Stimulated activated naive CD4-positive, alpha-beta T cell (primary cell): ENCODE measurements at places on chromosomes 4 and X.

GRCh38 chr4:65033899-65034298, 624.6 kb upstream of the TECRL start:
- no peak for DNase-seq

DNA sequence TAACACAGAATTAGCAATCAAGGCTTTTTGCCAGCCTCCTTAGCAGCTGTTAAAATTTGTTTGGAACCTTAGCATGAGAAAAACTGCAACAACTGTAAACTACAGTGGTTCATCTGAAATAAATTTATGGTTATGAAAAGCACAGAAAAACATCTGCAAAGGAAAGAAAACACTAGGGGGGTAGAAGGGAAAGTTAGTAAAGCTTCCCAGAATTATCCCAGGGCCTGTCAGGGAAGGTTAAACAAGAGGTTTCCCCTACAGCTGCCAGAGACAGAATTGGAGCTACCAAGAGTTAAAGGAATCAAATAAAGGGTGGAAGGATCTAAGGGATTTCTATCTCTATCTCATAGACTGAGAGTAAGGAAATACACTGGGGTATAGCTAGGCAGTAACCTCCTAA, 234.7 kb upstream of the DIAPH2 start:
- no peak for DNase-seq

- DNase-seq = no peak
These were observed 67.9 kb upstream of the CAPN6 start for GRCh38 chrX:111338095-111338698.

- DNase-seq = no peak
These were observed 174.5 kb upstream of the DKK2 start for GRCh38 chr4:107210450-107211239.

DNA sequence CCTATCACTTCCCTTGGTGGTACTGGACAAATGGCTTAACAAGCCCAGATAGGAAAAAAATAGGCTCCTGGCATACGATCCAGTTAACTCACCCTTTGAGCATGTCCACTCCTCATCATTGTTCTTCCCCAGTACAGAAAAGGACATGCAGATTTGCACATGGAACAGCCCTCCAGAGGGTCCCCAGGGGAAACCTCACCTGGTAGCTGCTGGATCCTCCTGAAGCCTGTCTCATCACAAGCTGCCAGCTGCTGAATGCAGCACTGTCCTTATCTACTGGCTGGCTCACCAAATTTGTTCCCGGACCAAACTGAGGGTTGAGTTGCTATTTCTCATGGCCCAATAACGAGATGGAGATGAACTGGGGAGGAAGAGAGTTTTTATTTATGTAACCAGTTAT, 49.4 kb downstream of the SERTM2 start:
- DNase-seq = no peak

DNA sequence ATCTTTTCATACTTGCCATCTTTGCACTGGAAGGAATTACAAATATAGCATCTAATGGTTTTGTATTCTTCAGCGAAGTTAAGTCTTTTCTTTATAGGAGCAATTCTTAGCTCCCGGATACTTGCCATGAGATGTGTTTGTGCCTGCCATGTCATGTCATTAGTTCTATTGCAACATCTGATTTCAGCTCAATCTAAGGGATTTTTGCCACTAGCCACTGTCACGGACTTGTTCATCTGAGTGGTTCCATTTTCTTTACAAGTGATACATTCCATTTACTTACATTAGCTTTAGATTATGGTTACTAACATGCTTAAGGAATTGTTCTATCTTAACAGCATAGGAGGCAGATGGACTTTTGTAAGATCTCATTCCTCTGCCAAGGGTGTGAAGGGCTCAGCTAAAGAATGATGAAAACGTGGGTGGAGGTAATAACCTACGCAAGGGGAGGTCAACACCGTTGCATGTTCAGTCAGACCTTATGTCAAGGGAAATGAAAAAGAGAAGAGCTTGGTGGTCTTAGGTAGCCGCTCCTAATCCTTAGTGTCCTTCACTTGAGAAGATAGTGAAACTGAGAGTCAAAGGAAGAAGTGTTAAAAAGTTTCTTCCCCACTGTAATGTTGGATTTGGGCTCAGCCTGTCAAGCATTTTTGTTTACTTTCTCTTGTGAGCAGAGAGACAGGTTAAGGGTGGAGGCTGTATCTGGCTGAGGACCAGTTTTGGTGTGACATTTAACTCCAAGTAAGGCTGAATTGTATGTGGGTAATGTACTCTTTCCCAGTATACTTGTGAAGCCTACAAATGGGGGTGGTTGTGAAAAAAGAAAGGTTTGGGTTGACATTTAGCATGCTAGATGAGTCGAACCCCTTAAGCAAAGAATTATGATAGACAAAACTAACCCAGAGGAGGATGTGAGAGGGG, 3.6 kb upstream of the KLHL2 start:
- no peak for DNase-seq

DNA sequence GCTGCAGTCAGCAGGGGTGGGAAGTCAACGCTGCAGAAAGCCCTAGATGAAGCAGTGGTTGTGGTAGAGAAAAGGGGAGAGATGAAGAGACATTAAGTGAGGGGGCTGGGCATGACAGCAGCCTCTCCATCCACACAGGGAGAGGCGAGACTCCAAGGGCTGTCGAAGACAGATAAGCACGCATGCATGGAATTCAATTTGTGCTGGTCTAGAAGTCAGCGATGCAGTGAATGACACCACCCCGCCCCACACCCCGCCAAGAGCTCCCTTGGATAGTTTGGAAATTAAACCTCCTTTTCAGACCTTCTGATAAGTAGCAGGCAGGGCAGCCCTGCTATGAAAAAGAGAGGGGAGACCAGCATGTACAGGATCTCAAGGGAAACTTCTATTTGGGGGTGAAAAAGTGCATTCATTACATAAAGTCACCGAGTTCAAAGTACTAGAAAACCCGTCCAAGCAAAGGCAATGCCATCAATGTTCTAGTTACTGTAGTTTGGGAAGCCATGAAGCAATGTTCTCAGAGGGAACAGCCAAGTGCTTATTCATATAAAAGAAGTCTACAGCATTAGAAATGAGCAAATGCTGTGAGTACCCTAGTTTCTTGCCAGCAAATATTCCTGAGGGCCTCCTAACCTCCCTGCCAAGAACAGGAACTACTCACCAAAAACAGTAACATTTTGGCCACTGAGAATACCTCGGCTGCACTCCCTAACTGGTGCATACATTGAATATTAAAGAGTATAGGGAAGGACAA, 152.3 kb upstream of the ANXA10 start:
- no peak for DNase-seq

DNA sequence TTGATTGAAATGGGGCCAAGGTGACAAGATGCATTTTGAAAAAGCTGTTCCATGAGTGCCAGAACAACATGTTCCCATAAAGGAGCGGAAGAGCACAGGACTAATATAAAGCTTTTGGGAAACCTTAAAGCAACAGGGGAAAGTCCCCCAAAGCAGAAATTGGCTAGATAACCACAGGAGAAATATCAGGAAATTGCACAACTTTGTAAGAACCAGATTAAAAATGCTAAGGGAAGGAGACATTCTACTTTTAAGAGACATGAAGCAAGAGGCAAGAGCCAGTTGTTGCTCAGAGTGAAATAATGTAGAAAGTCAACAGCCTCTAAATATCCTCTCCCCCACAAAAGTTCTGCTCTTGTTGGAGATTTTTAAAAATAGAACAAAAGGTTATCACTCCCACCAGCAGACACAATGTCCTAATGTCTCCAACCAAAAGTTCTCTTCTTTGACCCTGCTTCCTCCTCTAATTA, 85.2 kb upstream of the LNX1 start:
- DNase-seq = no peak

DNA sequence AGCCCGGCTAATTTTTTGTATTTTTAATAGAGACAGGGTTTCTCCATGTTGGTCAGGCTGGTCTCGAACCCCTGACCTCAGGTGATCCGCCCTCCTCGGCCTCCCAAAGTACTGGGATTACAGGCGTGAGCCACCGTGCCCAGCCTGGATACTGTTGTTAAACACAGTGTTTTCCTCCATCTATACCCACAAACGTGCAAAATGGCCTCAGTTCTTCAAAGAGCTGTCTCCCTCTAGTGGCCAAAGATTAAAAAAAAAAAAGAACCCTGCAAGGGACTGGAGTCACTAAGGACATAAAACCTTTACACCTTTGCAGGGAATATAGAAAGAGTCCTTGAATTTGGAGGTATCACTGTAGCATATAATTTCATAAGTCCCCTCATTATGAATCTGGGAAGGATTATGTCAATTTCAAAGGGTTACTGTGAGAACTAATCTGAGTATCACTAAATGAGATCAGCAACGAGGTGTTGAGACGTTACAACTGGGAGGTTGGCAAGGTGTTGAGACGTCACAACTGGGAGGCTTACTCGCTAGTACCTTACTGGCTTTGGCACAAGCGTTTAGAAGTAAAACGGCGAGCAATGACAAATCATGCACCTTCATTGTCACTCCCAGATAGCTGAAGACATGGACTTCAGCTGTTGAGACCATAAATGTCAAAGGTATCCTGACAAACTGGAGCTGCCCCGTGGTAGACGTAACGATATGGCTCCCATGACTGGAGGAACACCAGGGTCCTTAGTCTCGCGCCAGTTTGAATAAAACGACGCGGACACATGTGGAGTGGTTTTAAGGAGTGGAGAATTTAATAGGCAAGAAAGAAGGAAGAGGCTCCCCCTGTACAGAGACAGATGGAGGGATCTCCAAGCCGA, 33.4 kb upstream of the ENPP6 start:
- DNase-seq = no peak

DNA sequence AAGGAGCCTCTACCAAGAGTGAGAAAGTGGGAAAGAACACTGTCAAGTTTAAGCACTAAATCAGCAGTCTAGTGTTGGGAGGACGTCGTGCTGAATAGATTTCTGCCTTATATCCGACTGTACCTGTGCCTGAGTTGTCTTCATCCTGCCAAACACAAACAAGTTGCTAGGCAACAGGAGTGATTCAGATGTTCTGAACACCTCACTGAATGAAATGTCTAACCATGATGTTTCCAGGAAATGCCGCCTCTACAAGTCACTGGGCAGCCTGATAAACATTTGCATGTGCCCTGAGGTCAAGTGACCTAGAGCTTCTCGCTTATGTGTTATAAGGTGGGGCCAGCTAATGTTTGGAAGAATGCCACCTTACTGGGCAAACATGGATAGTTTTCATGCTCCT, 37.9 kb downstream of the SGMS2 start:
- DNase-seq = no peak

- DNase-seq = no peak
These were observed 177.1 kb upstream of the CENPE start for GRCh38 chr4:103375278-103375677.

GRCh38 chr4:187919966-187920365, 75.6 kb upstream of the ZFP42 start:
- DNase-seq = no peak

- no peak for DNase-seq
These were observed 21.2 kb downstream of the NSG1 start for GRCh38 chr4:4408132-4408523.

- no peak for DNase-seq
These were observed 241.4 kb upstream of the ANXA3 start for GRCh38 chr4:78310007-78310739.

- DNase-seq = no peak
These were observed 412.6 kb downstream of the IQCM start for GRCh38 chr4:149403081-149403480.

DNA sequence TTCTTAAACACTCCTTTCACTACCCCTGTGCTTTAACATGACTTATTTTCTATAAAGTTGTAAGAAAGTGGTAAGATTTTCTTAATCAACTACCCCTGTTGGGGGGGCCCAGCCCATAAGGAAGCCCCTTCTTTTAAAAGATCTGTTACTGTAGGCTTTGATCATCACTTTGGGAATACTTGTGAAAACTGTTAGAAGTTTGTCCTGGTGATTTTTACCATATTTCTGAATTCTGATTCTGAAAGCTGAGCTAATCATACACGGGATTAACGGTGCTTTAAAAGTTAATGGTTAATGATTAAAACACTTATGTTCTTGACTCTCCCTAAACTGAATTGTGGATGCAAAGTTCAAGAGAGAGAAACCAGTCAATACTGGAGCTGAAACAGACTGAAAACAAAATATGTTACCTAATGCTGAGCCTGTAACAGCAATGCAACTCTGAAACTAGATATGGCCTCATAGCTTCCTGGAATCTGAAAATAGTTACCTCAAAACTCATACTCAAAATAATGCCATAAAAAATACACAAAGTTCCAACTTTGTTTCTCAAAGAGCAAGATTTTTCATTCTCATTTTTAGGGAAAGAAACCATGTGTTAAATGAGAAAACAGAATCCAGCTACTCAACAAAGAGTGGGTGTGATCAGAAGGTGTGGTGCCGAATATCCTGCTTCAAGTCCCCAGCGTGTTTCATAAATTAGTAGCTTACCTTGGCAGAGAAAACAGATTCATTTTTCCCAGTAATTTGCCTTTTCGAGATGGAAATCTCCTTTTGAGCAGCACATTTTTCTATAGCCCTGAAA, 31.6 kb downstream of the ADH7 start:
- DNase-seq = no peak

DNA sequence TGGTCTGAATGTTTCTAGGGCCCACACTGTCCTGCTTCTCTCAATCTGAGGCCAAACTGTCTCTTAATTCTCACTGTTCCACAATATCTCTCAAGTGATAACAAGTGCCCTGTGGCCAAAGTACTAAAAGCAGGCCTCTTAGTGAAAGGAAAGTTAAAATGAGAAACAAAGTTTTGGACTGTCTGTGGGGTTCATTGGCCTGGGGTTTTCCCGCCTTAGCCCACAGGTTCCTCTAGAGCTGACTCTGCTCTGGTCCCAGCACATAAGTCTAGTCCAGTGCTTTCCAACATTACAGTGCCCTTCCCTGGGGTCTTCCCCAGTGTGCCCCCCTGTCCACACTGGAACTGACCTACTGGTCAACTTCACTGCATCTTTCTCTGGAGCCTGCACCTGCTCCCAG, 6.3 kb downstream of the MAGEB1 start:
- DNase-seq = no peak

DNA sequence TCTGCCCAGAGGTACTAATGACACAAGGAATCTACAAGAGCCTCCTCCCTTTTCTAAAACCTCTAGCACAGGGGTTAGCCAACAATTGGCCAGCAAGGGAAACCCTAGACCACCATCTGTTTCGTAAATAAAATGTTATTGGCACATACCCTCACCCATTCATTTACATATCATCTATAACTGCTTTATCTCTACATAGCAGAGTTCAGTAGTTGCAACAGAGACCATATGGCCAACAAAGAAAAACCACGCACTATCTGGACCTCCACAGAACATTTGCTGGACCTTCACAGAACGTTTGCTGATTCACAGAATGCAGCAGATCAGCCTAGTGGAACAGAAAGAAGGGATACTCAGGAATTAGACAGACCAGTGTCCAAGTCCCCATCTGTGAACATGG, 9.4 kb downstream of the SLC2A9 start:
- no peak for DNase-seq

DNA sequence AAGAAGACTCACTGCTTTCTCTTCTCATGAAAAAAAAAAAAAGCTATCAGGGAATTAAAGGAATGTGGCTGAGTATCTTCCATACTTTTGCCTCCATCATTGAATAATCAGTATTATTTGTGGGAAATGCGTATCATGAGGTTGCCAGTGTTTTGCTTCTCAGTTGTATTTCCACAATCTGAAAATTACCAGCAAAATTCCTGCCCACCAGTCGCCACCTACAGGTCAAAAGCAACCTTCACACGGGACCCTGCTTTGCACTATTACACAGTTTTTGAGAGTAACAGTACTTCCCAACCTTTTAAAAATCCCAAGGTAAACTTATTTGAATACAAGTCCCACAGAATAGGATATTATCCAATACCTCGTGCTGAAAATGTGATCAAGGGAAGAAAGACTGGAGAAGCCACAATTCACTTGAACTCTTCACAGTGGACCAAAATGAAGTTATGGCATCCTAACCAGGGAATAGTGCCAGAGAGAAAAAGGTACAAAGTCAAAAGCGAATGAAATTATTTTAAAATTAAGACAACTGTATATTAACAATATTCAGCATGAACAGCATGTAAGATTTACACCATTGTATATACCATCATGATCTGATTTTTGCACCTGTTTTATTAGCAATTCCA, 30.4 kb downstream of the PGRMC1 start:
- no peak for DNase-seq
